ENCODE measurements at places on chromosomes 2 and 18. TPM values are rescaled to one million over a fixed set of nuclear protein-coding genes. Genes with fewer than 3 reads are reported as not detected.

The APLF gene
- 3.7 TPM for total RNA-seq

The ATP6V1B1 gene
- total RNA-seq: not detected

The TMBIM1 gene
- 296 TPM for total RNA-seq

The ZC3H6 gene
- 11.6 TPM for total RNA-seq

The DNAJB2 gene
- total RNA-seq: 76.5 TPM

The GNLY gene
- total RNA-seq: 36.1 TPM

The GPN1 gene
- total RNA-seq: 21.1 TPM

The SLC40A1 gene
- 24.8 TPM for total RNA-seq

The CCBE1 gene
- 1.8 TPM for total RNA-seq

The UBE2E3 gene
- 87.2 TPM for total RNA-seq

The MLPH gene
- 7.5 TPM for total RNA-seq

- H3K36me3 ChIP-seq: no peaks in the 10 kb centered on the region
- peak; percentile 11 for DNase-seq
- H3K4me3 ChIP-seq: no peak overlapping the region
- peaks cover 40% of the 10 kb centered on the region for H3K4me1 ChIP-seq
- H3K27ac ChIP-seq: no peak overlapping the region
Measured at GRCh38 chr2:221517696-221518151, 54.4 kb downstream of the EPHA4 start.

- no peak overlapping the region for H3K4me3 ChIP-seq
- no peak overlapping the region for H3K27ac ChIP-seq
- no peaks in the 10 kb centered on the region for H3K36me3 ChIP-seq
- DNase-seq: no peak
Measured at GRCh38 chr2:89837962-89838625, 1146.6 kb downstream of the RPIA start.

DNA sequence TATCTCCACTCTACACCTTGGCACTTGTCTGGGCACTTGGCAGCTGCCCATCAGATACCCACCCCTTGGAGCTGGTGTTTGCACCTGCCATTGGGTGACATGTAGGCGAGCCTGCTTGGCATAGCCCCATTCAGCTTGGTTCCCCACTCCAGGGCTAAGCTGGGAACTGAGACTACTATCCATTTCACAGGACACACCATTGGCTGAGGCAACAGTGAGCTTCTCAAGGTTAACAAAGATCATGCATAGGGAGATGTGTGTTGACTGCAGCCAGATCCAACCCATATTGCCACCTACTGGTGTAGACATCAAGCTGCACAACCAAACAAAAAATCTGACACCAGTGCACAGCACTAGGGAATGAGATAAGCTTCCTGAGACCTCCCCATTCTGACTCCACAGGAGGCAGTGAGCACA, 1389.8 kb upstream of the TMEFF2 start:
- no peak overlapping the region for H3K27ac ChIP-seq
- no peaks in the 10 kb centered on the region for H3K36me3 ChIP-seq
- DNase-seq: no peak
- no peaks in the 10 kb centered on the region for H3K27me3 ChIP-seq
- no peak overlapping the region for H3K4me3 ChIP-seq

GRCh38 chr18:11047156-11047555, 102.2 kb downstream of the PIEZO2 start:
- H3K36me3 ChIP-seq: no peaks in the 10 kb centered on the region
- H3K4me3 ChIP-seq: no peak overlapping the region
- no peak overlapping the region for H3K27ac ChIP-seq
- no peaks in the 10 kb centered on the region for H3K4me1 ChIP-seq

GRCh38 chr2:18170642-18171041, 292.2 kb downstream of the KCNS3 start:
- no peak for DNase-seq
- no peaks in the 10 kb centered on the region for H3K27me3 ChIP-seq
- no peaks in the 10 kb centered on the region for H3K4me1 ChIP-seq
- H3K4me3 ChIP-seq: no peak overlapping the region

GRCh38 chr2:14616342-14616741, 16.2 kb upstream of the LRATD1 start:
- no peaks in the 10 kb centered on the region for H3K36me3 ChIP-seq
- no peaks in the 10 kb centered on the region for H3K27me3 ChIP-seq
- no peaks in the 10 kb centered on the region for H3K4me1 ChIP-seq
- no peak overlapping the region for H3K27ac ChIP-seq

- H3K27me3 ChIP-seq: no peaks in the 10 kb centered on the region
- no peak for DNase-seq
- no peak overlapping the region for H3K27ac ChIP-seq
- H3K4me3 ChIP-seq: no peak overlapping the region
- H3K4me1 ChIP-seq: no peaks in the 10 kb centered on the region
Measured at GRCh38 chr2:26582890-26583289, 58.3 kb downstream of the CIB4 start.

DNA sequence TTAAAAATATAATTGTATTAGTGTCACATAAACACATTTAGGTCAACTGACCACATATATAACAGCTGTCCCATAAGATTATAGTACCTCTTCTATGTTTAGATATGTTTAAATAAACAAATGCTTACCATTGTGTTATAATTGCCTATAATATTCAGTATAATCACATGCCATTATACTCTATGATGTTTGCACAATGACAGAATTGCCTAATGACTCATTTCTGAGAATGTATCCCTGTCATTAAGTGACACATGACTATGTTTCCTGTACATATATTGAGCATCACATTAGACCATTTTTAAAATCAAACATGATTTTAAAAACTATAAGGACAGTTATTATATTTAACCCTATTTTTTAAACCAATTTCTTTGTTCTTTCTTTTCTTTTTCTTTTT, 89.8 kb downstream of the HS6ST1 start:
- no peak for DNase-seq
- H3K4me1 ChIP-seq: peaks cover 4% of the 10 kb centered on the region
- H3K27ac ChIP-seq: no peak overlapping the region

DNA sequence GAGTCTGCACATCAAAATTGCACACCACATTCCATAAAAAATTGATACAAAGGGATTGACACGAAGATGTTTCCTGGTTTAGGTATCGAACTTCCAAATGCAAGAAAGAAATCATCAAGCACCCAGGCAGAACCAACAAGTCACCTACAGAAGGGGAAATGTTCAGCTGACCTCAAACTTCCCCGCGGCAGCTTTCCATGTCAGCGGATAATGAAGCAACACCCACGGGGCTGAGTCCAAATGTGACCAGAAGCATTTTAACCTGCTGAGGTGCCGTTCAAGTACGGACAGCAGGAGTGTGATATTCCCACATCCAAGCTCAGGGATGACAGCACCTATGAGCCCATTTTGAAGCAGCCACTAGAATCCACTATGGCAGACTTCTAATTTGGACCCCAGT, 124.9 kb downstream of the GALNT14 start:
- H3K27me3 ChIP-seq: peaks cover 2% of the 10 kb centered on the region
- no peak for DNase-seq
- H3K4me3 ChIP-seq: no peak overlapping the region
- H3K36me3 ChIP-seq: no peaks in the 10 kb centered on the region

- no peaks in the 10 kb centered on the region for H3K27me3 ChIP-seq
- DNase-seq: no peak
- no peak overlapping the region for H3K4me3 ChIP-seq
- H3K27ac ChIP-seq: no peak overlapping the region
Measured at GRCh38 chr2:50102383-50102782, 929.5 kb downstream of the NRXN1 start.

GRCh38 chr2:134408386-134408785, 154.5 kb downstream of the MGAT5 start:
- DNase-seq: no peak
- H3K27me3 ChIP-seq: no peaks in the 10 kb centered on the region
- H3K4me3 ChIP-seq: no peak overlapping the region
- H3K36me3 ChIP-seq: no peaks in the 10 kb centered on the region
- H3K4me1 ChIP-seq: peaks cover 6% of the 10 kb centered on the region

DNA sequence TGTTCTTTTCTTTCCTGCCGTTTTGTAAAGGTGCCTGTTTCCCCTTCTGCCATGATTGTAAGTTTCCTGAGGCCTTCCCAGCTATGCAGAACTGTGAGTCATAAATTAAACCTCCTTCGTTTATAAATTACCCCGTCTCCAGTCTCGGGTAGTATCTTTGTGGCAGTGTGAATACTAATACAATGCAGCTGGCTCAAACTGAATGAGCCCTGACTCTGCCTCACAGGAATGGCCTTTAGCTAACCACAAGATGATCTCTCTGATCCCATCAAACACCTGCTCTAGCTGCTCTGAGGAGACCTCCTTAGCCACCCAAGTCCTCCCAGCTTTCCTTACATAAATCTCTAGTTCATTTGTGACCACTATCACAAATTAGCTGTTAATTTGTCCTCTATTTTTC, 41.5 kb upstream of the CAB39 start:
- H3K27ac ChIP-seq: peak overlapping the region; percentile 89
- H3K36me3 ChIP-seq: no peaks in the 10 kb centered on the region
- H3K4me1 ChIP-seq: peaks cover 57% of the 10 kb centered on the region
- no peak for DNase-seq

GRCh38 chr2:124702777-124703176, 677.7 kb downstream of the CNTNAP5 start:
- no peak overlapping the region for H3K27ac ChIP-seq
- no peaks in the 10 kb centered on the region for H3K4me1 ChIP-seq
- H3K27me3 ChIP-seq: no peaks in the 10 kb centered on the region

DNA sequence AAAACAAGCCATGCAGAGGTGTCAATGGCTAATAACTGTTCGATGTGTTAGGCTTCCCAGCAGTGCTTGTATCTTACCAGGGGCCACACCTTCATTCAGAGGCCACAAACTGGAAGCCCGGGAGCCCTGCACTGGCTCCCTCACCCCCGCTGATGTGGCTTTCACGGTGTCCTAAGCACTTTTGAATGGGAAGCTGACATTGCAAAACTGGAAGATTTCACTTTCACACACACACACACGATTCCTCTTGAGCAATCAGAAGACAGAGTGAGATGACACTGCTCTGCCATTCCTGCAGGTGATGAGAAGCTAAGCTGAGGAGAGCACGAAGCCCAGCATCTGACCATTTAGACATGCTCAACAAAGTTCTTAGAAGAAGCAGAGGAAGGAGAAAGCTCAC, 8.6 kb upstream of the ZNF407 start:
- H3K4me1 ChIP-seq: peaks cover 2% of the 10 kb centered on the region
- DNase-seq: no peak
- no peak overlapping the region for H3K27ac ChIP-seq
- no peaks in the 10 kb centered on the region for H3K27me3 ChIP-seq

- no peaks in the 10 kb centered on the region for H3K36me3 ChIP-seq
- no peak overlapping the region for H3K27ac ChIP-seq
- DNase-seq: no peak
- no peak overlapping the region for H3K4me3 ChIP-seq
- H3K27me3 ChIP-seq: no peaks in the 10 kb centered on the region
- H3K4me1 ChIP-seq: no peaks in the 10 kb centered on the region
Measured at GRCh38 chr18:33873112-33873511, 295.1 kb downstream of the ASXL3 start.

- H3K4me3 ChIP-seq: no peak overlapping the region
- no peaks in the 10 kb centered on the region for H3K27me3 ChIP-seq
- no peaks in the 10 kb centered on the region for H3K36me3 ChIP-seq
- H3K4me1 ChIP-seq: no peaks in the 10 kb centered on the region
Measured at GRCh38 chr2:141610564-141611175, 520.1 kb downstream of the LRP1B start.

DNA sequence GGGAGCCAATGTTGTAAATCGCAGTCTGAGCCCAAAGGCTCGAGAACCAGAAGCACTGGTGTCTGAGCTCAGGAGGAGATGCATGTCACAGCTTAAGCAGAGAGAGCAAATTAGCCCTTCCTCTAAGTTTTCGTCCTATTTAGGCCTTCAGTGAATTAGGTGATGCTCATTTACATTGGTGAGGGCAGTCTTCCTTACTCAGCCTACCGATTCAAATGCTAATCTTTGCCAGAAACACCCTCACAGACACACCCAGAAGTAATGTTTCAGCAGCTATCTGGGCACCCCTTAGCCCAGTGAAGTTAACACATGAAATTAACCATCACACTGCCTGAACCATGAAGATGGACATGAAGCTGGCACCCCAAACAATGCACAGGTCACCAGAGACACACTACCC, 385.1 kb downstream of the STK39 start:
- no peaks in the 10 kb centered on the region for H3K27me3 ChIP-seq
- no peak for DNase-seq
- no peak overlapping the region for H3K4me3 ChIP-seq

DNA sequence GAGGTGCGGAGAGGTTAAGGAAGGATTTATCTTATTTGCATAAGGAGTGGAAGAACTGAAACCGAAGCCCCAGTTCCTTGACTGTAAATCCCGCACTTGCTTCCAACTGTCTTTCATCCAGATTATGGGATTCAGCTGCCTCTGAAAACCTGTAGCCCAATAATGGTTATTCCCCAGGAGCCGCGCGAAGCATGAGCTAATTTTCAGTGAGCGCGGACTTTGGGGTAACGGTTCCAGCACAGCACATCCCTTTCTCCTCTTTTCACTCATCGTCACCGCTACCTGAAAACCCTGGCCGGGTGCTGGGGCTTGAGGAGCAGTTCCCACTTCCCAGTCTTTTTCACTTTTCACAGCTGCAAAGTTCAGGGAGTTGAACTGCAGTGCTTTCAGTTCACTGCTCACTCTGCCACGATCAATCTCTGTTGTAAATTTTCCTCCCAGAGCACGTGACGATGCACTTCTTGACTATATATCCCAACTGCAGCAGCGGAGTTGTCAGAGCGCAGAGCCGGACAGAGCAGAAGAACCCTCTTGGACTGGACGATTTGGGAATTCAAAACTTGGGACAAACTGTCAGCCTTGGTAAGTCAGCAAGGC, at the start of gene KCNE4:
KCNE4 (plus strand) TSS at position 498 of the 597 bp plus-strand sequence. CDS start 641 bp downstream, outside the sequence.
- H3K27me3 ChIP-seq: peaks cover 27% of the 10 kb centered on the region
- peak within 1 kb of the TSS; percentile 76 for H3K27ac ChIP-seq
- peak within 1 kb of the TSS; percentile 55 for H3K4me3 ChIP-seq
- DNase-seq: no peak
- H3K4me1 ChIP-seq: peaks cover 5% of the 10 kb centered on the region
- H3K36me3 ChIP-seq: no peaks in the 10 kb centered on the region

GRCh38 chr2:222615320-222615719, 40.6 kb downstream of the FARSB start:
- peaks cover 2% of the 10 kb centered on the region for H3K36me3 ChIP-seq
- H3K27ac ChIP-seq: no peak overlapping the region
- H3K4me3 ChIP-seq: no peak overlapping the region
- H3K4me1 ChIP-seq: no peaks in the 10 kb centered on the region
- DNase-seq: no peak

- H3K27me3 ChIP-seq: peaks cover 2% of the 10 kb centered on the region
- no peaks in the 10 kb centered on the region for H3K4me1 ChIP-seq
- no peak for DNase-seq
- no peak overlapping the region for H3K27ac ChIP-seq
- H3K36me3 ChIP-seq: no peaks in the 10 kb centered on the region
- no peak overlapping the region for H3K4me3 ChIP-seq
Measured at GRCh38 chr18:63844254-63844653, 43.3 kb upstream of the SERPINB2 start.

- no peak overlapping the region for H3K27ac ChIP-seq
- no peaks in the 10 kb centered on the region for H3K36me3 ChIP-seq
- DNase-seq: no peak
- no peak overlapping the region for H3K4me3 ChIP-seq
- no peaks in the 10 kb centered on the region for H3K4me1 ChIP-seq
Measured at GRCh38 chr2:4965556-4966320, 726.4 kb upstream of the SOX11 start.

Data from gastrocnemius medialis (tissue), 4 donors.